ENCODE measurements at places on chromosomes 2 and 18.

- DNase-seq = no peak
Observed at GRCh38 chr2:18903750-18904149, 314.4 kb upstream of the NT5C1B start.

- no peak for DNase-seq
Observed at GRCh38 chr2:72211777-72212485, 64.3 kb upstream of the CYP26B1 start.

DNA sequence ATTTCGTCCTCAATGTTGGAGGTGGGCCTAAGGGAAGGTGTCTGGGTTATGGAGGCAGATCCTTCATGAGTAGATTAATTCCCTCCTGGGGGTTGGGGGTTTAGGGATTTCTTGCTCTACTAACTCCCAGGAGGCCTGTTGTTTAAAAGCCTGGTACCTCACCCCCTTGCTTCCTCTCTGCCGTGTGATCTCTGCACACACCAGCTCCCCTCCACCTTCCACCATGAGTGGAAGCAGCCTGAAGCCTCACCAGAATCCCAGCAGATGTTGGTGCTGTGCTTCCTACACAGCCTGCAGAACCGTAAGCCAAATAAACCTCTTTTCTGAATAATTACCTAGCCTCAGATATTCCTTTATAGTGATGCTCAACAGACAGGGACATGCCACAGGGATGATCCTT, 141.5 kb downstream of the ZNF516 start:
- no peak for DNase-seq

- no peak for DNase-seq
Observed at GRCh38 chr2:142642650-142643049, 234.8 kb upstream of the KYNU start.

GRCh38 chr2:127887776-127888130, 2.0 kb upstream of the AMMECR1L start:
- no peak for DNase-seq

DNA sequence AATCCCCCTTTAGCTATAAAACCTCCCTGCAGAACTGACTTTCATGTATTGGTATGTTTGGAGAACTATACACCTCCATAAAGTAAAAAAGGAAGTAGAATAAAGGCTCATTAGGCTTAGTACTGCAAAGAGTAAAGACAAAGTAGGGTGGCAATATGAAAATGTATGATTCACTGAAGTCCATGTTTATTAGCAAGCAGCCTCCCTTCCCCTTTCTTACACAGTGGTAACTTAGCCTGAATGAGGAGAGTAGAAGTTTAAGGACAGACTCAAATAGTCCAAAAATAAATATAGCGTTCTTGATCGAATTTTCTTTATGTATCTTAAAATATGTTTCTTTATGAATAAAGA, 1.5 kb downstream of the ZNF804A start:
- DNase-seq = no peak

GRCh38 chr2:163734401-163734800, 1.4 kb downstream of the FIGN start:
- DNase-seq = no peak

GRCh38 chr2:165113414-165113813, 90.4 kb downstream of the SCN3A start:
- DNase-seq = no peak

- no peak for DNase-seq
Observed at GRCh38 chr2:148974095-148974494, 64.4 kb upstream of the LYPD6B start.

DNA sequence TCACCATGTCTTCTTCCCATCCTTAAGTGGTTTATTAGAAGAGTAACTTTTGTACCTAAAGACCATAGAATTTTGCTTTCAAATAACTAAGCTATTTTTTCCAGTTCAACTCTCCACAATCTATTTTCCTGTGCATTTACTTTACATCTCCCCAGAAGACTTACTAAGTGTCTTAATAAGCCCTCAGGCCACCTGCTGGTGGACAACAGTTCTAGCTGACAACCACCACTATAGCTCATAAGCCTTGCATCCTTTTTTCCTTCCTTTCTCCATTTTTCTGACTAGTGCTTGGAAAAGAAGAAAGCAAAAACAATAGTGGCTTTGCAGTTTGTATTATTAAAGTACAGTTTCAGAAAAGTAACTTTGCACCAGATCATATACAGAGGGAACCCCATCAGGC, 149.5 kb upstream of the TMEM200C start:
- DNase-seq = no peak

DNA sequence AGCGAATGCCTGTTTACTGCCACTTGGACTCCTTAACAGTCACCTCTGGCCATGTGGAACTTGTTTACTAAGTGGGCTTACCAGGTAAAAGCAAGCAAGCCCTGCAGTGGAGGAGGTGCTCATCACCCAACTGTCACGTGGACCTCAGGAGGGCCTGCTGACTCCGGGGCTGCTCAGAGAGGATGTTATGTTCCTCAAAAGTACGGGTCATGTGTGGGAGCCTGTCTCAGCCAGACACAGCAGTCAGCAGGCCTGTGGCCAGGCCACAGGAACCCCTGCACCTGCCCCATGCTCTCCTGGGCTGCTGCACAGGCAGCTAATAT, 36.2 kb downstream of the AMER3 start:
- DNase-seq = no peak
